ENCODE measurements at places on chromosomes 7 and 10. TPM values are rescaled to one million over a fixed set of nuclear protein-coding genes. Genes with fewer than 3 reads are reported as not detected.
A peak's percentile ranks its signal among the peaks of the same experiment; 100 is the strongest.

CELF2 gene
- 24.6 TPM for total RNA-seq

GRCh38 chr10:13161857-13162271 is 506 bp downstream of the MCM10 start:
- no peak for DNase-seq

DNA sequence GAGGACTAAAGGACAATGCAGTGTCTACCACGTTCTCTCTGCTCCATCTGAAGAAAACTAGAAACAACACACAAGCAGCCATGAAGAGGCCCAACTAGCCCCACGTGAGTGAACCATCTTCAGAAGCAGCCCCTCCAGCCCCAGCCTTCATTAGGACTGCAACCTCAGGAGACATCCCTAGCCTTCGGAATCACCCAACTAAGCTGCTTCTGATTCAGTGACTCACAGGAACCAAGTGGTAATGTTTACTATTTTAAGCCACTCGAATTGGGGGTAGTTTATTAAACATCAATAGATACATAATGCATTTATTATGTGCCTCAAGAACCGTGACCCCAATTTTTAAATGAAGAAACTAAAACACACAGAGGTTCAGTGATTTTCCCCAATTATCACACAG is 22.6 kb downstream of the ARHGAP12 start:
- no peak for DNase-seq

- no peak for DNase-seq
Measured at GRCh38 chr7:149853157-149853556, 15.0 kb downstream of the ZNF862 start.

DNA sequence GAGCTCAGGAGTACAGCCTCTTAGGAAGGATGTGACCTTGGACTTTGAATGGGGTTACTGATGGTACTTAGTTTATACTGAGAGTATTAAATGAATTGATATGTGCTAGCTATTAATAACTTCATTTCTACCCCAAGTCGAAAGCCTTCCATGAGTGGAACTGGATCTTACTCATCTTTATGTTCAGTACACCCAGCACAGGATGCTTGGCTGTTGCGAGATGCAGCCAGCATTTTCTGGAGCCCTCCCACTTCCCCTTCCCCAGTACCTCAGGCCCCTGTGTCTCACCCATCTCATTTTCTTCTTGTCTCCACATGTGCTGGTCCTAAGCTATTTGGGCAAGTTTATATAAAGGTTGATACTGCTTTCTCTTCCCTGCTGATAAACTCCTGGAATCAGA is 7.2 kb downstream of the UPP1 start:
- no peak for DNase-seq

GRCh38 chr10:14160299-14160698 is 170.4 kb downstream of the FRMD4A start:
- no peak for DNase-seq

DNA sequence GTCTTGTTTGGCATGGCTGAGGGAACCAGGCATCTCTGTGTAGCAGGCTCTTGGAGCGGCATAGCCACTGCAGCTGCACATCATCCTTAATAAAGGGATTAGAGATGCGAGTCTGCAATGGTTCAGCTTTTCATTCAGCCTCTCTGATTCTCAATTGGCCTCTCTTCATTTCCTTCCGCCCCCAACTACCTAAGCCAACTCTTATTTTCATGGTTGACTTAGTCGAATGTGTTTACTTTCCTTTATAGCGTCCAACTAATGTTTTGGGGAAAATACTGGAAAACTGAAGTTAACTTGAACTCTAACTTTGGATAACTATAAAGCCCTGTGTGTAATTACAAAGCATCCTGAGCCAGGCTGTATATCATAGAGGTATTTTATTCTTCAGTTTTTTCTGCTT is 202.2 kb upstream of the KIAA1217 start:
- DNase-seq, result no peak

DNA sequence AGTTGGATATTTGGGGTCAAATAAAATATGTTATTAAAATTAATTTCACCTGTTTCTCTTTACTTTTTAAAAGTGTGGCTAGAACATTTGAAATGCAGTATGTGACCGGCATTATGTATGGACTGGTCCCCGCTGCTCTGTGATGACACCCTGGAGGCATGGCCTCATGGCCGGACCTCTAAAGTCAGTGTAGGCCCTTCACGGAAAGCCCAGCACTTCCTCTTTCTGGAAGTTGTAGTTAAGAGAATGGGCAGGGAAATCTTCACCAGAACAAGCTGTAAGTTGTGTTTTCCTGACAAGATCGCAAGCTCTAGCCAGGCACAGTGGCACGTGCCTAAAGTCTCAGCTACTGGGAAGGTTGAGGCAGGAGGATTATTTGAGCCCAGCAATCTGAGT is 38.3 kb upstream of the SRGN start:
- DNase-seq, result no peak

GRCh38 chr7:137989590-137989989 is 12.3 kb downstream of the CREB3L2 start:
- DNase-seq, result no peak

PLCE1 gene
- total RNA-seq, result 0.14 TPM

DNA sequence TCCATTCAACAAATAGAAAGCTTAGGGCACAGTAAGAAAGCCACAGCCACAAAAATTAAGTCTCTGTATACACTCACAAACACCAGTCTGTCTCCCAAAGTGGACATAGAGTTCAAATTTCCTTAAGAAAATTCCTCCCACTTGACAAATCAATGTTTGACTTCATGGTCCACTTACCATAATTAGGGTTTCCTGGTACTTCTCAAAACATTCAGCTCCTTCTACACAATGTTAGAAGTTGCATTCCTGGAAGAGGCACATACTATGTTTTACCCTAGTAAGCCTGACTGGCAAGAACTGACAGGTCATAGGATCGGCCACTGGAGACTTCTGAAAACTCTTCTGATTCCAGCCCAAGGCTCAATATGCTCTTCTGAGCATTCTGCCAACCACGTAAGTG is 70.5 kb downstream of the CPXM2 start:
- DNase-seq, result no peak

ADAM8 gene
- total RNA-seq, result 7.2 TPM

DNAJC12 gene
- total RNA-seq, result 1.5 TPM

- DNase-seq, result no peak
Measured at GRCh38 chr7:29453021-29453420, 110.6 kb upstream of the PRR15 start.

PON1 gene
- total RNA-seq, result 0.26 TPM

- DNase-seq, result no peak
Measured at GRCh38 chr10:100333661-100334440, 3.8 kb upstream of the PKD2L1 start.

GRCh38 chr10:101256387-101256786 is 27.1 kb upstream of the LBX1 start:
- no peak for DNase-seq

DNA sequence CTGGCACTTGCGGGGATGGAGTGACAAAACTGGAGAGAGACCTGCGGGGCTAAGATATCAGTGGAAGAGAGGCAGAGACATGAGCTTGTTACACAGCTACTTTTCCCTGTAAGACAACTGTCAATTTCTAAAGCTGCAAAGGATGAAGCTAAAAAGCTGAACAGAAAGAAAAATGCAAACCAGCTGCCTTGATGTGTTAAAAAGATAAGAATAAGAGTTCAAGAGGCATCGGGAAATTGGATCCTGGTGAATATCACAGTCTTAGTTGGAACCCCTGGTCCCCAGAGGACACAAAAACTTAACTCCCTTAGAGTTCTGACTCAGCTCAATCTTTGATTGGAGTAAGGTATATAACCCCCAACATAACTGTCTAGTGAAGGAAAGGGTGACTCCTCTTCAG is 38.8 kb downstream of the VPS41 start:
- DNase-seq, result no peak

RNF32 gene
- total RNA-seq, result 1.3 TPM

- no peak for DNase-seq
Measured at GRCh38 chr7:44580945-44581878, 819 bp downstream of the TMED4 start.

DNA sequence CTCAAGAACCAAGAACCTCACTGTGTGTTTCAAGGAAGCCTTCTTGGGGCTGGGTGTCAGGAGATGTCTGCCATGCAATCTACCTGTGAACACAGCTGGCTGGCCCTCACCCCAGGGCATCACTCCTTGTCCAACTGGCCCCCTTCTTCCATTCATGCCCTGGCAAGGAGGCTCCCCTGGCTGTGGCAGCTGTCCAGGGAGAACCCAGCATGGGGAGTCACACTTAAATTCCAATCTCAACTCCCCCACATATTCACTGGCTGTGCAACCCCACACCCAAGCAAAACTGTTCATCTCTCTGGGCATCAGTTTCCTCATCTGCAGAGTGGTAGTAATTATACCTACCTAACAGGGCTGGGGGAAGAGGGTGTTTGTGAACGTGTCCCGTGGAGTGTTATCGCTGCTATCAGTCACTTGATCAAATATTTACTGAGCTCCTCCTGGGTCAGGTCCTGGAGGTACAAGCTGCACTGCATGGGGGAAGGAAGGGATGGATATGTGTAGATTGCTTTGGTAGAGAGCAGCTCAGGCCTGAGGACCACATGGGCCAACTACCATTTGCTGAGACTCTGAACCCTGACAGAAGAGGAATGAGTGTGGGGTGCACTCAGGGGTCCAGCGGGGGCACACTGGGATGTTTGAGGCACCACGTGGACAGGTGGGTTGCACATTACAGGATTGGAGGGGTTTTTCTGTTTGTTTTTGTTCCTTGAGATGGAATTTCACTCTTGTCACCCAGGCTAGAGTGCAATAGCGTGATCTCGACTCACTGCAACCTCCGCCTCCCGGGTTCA is 2.1 kb upstream of the GPRIN2 start:
- DNase-seq, result peak; percentile 8

GRCh38 chr7:50751146-50751545 is 31.6 kb downstream of the GRB10 start:
- no peak for DNase-seq

C10orf90 gene
- total RNA-seq, result 0.85 TPM

TUBAL3 gene
- 0.15 TPM for total RNA-seq

DNA sequence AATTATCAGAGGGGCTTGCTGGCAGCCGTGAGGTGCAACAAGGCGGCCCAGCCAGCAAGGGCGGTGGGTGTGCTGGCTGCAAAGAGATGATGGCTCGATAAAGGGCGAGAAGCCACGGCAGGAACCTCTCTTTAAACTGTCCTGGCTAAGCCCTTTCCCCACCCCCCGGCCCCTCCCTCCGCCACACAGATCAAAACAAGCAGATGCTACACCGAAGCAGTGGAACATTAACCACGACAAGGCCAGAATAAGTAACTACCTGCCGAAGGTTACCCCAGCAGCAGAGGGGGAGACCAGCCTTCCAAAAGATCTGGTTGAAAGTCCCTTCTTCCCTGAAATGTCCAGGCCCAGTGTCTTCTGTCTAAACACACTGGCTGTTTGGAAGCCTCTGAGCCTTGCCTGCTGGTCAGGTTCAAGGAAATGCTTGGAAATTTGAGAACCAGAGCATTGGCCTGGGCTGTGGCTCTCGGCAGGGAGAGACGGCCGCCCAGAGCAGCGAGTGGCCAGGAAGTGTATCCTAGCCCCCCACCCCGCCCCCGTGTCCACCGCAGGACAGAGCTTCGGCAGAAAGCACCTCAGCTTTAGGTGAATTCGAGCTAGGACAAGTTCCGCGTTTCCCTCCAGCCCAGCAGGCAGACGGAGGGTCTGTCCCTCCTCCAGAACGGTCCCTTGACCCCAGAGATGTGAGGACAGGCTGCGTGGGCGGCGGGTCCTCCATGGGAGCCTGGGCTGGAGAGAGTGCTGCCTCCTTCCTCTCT is 2.1 kb downstream of the FAM20C start:
- DNase-seq, result peak; percentile 39

DNA sequence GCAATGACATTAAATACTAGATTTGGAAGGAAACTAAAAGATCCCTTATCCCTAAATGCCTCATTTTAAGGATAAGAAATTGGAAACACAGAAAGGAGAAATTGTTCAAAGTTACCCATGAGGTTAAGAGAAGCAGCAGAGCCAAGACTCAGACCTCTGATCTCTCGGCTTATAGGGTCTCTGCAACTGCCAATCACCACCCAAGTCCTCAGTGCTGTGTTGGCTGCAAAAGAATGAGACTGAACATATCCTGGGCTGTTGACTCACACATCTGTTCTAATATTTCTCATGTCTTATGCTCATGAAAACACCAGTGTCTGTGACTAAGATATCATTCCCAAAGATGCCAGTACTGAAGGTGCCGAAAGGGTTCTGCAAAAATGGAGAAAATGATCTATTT is 153.3 kb downstream of the XPNPEP1 start:
- no peak for DNase-seq

GRCh38 chr7:43879477-43879876 is 10.2 kb upstream of the MRPS24 start:
- no peak for DNase-seq

PNLIP gene
- total RNA-seq, result 1.9 TPM

EGR2 gene
- total RNA-seq, result 1.6 TPM

DNA sequence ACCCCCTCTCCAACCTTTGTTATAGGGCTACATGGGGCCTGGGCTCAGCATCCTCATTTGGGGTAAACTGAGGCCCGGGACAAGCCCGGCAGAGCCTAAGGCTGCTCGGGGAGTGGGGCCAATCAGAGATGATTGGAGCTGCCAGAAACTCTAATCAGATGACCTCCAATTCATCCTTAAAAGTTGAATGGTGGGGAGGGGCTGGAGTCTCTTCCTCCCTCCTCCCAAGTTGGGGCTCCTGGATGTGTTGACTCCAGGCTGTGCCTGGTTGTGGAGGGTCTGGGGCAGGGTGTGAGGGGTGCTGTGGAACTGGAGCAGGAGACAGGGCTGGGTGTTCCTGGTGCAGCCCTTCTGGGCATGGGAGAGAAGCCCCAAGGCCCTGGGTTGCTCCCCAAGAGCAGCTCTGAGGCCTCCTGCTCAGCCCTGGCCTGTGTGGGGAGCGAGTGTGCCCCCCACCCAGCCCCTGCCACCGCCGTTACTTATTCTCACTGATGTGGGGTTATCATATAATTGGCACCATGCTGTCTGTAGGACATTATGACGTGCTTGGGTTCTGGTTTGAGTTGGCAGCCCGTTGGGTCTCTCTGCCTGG is 2.2 kb downstream of the BHLHA15 start:
- peak; percentile 6 for DNase-seq

- no peak for DNase-seq
Measured at GRCh38 chr10:78218798-78219490, 185.3 kb downstream of the RPS24 start.

AKR1B1 gene
- 135 TPM for total RNA-seq

DNA sequence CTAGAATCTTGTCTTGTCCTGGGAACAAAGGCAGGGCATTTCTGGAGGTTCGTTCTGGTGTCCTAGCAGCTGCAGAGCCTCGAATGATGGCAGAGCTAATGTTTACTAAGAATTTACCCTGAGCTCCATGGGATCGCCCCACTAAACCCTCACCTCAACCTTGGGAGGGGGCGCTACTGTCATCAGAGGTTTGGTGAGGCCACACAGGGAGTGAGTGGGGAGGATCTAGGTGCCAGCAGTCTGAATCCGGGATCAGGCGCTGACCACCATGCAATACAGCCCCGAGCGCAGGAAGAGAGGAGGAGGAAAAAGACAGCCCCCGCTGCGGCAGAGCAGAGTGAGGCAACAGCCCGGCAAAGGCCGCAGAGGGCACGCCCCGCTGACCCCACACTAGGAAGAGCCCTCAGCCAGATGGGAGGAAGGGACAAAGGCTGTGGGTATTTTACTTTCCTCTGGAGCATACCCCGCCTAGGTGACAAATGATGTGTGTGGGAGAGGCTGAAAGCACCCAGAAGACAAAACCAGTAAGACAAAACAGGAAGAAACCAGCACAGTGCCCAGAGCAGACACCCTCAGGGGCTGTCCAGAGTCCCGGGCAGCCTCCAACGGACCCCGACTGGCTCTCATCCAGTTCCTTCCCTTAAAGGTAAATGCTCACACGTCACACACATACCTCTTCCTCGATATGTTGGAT is 103.5 kb downstream of the FAM53B start:
- no peak for DNase-seq

Measured in WTC11 (cell line).